Tibial nerve (tissue), 4 donors: ENCODE measurements at places on chromosomes 16 and 17.

DNA sequence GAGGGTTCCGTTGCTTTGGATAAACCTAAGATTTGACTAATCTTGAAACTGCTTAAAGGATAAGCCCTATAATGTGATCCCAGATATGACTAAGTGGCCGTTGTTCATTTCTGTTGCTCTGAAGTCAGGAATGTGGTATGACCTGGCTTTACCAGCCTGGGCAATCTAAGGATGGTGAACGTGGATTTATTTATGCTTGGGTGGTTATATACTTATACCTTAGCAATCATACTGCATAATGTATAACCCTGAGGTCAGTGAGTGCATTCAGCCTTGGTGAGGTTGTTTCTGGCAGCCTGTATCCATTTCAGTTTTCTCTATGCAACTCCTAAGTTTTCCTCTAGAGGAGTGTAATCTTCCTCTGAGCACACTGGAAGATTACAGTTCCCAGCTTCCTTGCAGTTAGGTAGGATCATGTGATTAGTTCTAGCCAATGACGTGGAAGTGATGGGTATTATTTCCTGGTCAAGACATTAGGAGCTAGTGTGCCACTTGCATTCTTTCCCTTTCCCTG lies 41.9 kb downstream of the FTO start:
- no peak overlapping the region for H3K27ac ChIP-seq
- H3K4me3 ChIP-seq = no peak overlapping the region
- H3K4me1 ChIP-seq = no peaks in the 10 kb centered on the region
- H3K27me3 ChIP-seq = no peaks in the 10 kb centered on the region
- no peaks in the 10 kb centered on the region for H3K36me3 ChIP-seq

- H3K27me3 ChIP-seq = no peaks in the 10 kb centered on the region
- no peaks in the 10 kb centered on the region for H3K36me3 ChIP-seq
- H3K27ac ChIP-seq = peak overlapping the region; percentile 95
- DNase-seq = no peak
- peaks cover 69% of the 10 kb centered on the region for H3K4me1 ChIP-seq
Observed at GRCh38 chr17:42246515-42246914, 29.7 kb downstream of the STAT5B start.

DNA sequence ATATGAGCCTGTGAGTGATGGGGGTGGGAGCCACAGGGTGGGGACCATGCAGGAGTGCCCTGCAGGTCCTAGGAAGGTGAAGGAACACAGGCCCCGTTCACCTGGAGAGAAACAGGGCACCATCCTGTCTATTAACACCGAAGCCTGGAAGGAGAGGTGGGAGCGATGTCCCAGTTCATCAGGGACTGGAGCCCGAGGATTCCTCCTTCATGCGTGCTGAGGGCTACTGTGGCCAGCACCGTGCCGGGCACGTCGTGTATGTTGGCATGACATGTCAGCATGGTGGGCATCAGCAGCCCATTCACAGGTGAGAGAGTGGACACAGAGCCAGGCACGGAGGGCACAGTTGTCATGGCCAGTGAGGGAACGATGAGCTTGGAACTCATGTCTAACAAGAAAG lies 1.4 kb downstream of the WFIKKN2 start:
- no peaks in the 10 kb centered on the region for H3K27me3 ChIP-seq
- peak overlapping the region; percentile 87 for H3K27ac ChIP-seq
- H3K36me3 ChIP-seq = no peaks in the 10 kb centered on the region
- H3K4me3 ChIP-seq = no peak overlapping the region
- H3K4me1 ChIP-seq = peaks cover 5% of the 10 kb centered on the region

DNA sequence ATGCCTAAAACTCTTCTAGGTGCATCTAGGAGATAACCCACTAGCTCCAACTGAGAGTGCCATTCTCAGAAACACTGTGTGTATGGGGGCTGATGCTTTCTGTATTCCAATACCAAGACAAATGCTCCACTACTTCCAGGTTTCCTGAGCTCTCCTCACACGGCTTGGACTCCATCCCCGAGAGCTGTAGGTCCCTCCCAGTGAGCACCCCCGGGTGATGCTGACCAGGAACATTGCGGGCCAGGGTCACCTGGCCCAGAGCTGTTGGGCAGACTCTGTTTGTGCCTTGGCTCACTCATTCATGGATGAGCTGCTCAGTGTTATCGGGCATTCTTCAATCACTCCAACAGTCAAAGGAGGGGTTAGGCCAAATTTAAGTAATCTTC lies 7.0 kb downstream of the CUEDC1 start:
- H3K4me1 ChIP-seq = peaks cover 52% of the 10 kb centered on the region
- peak overlapping the region; percentile 79 for H3K27ac ChIP-seq
- H3K4me3 ChIP-seq = no peak overlapping the region
- H3K36me3 ChIP-seq = no peaks in the 10 kb centered on the region

- peak; percentile 71 for DNase-seq
- H3K36me3 ChIP-seq = no peaks in the 10 kb centered on the region
- H3K4me1 ChIP-seq = peaks cover 14% of the 10 kb centered on the region
- H3K27ac ChIP-seq = peak overlapping the region; percentile 85
- peak overlapping the region; percentile 84 for H3K4me3 ChIP-seq
- no peaks in the 10 kb centered on the region for H3K27me3 ChIP-seq
Observed at GRCh38 chr17:37488607-37489196, 989 bp upstream of the DUSP14 start.

DNA sequence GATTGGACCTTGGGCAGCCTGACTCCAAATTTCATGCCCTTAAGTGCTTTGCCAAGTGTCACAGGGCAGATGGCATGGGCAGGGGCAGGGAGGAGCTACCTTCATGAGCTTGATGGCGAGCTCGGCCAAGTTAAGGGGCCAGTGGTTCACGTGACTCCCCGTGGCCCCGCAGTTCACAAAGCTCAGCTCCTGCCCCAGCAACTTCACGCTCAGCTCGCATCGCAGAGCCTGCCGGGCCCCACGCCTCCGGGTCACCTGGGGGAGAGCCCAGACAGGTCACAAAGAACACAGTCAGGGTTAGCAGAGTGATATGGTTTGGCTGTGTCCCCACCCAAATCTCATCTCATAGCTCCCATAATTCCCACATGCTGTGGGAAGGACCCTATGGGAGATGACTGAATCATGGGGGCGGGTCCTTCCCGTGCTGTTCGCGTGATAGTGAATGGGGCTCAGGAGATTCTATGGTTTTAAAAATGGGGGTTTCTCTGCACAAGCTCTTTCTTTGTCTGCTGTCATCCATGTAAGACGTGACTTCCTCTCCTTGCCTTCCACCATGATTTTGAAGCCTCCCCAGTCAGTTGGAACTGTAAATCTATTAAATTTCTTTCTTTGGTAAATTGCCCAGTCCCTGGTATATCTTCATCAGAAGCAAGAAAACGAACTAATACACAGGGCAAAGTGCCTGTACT lies 108.1 kb downstream of the LITAF start:
- H3K36me3 ChIP-seq = no peaks in the 10 kb centered on the region
- H3K27me3 ChIP-seq = no peaks in the 10 kb centered on the region
- H3K4me3 ChIP-seq = no peak overlapping the region
- no peaks in the 10 kb centered on the region for H3K4me1 ChIP-seq
- H3K27ac ChIP-seq = no peak overlapping the region
- DNase-seq = no peak

GRCh38 chr17:14245002-14245401 lies 8.3 kb upstream of the CDRT15 start:
- no peak overlapping the region for H3K27ac ChIP-seq
- H3K4me1 ChIP-seq = no peaks in the 10 kb centered on the region
- DNase-seq = no peak
- no peak overlapping the region for H3K4me3 ChIP-seq
- H3K36me3 ChIP-seq = no peaks in the 10 kb centered on the region

DNA sequence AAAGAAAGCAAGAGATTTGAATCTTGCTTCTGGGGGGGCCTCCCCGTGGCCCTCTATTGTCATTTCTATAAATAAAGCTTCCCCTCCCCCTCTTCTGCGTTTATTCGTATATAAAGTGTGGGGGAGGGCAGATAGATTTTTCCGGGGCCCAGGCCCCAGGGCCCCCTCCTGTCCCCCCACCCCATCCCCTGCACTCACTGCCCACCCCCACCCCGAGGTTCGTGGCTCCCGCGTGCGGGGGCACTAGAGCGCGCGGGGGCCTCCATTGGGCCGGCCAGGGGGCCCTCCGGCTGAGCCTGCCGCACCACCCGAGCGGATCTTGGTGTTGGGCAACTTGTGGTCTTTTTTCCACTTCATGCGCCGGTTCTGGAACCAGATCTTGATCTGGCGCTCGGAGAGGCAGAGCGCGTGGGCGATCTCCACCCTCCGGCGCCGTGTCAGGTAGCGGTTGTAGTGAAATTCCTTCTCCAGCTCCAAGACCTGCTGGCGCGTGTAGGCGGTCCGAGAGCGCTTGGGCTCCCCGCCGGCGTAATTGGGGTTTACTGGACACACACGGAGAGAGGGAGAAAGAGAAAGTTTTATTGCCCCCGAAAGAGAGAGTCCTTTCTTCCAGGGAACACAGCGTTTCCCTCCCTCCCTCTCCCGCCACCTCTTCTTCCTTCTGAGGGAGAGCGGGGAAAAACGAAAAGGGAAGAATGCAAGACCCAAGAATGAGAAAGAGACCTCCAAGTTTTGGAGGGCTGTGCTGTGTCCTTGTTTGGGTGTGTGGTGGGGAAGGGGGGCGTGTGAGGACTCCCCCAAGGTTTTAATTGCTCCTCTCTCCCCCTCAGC lies 1.5 kb downstream of the HOXB4 start:
- DNase-seq = no peak
- peak overlapping the region; percentile 30 for H3K4me3 ChIP-seq
- peaks cover 87% of the 10 kb centered on the region for H3K27me3 ChIP-seq
- H3K4me1 ChIP-seq = no peaks in the 10 kb centered on the region

- H3K4me1 ChIP-seq = peaks cover 40% of the 10 kb centered on the region
- H3K4me3 ChIP-seq = peak overlapping the region; percentile 80
Observed at GRCh38 chr17:75877752-75878173, 618 bp downstream of the TRIM47 start.

GRCh38 chr16:73268366-73268993 lies 220.6 kb upstream of the ZFHX3 start:
- H3K36me3 ChIP-seq = no peaks in the 10 kb centered on the region
- DNase-seq = no peak
- H3K4me1 ChIP-seq = no peaks in the 10 kb centered on the region

DNA sequence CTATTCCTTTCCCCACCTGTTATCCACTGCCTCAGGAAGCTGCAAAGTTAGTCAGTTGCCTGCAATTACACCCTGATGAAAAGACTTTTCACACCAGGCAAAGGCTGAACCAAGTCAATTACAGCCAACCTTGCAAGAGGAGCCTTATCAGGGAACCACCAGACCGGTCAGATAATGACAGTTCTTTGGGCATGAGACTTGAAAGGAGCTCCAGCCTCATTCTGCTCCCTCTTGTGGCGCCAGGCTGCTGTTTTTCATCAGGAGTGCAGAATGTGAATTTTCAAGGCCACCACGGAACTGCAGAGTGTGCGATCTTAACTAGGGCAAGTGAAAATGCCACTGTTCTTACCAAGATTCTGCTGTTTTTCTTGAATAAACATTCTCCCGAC lies 22.5 kb downstream of the DNAI2 start:
- no peak overlapping the region for H3K4me3 ChIP-seq
- no peaks in the 10 kb centered on the region for H3K4me1 ChIP-seq
- H3K27ac ChIP-seq = no peak overlapping the region
- no peaks in the 10 kb centered on the region for H3K27me3 ChIP-seq

GRCh38 chr17:50266384-50267073 lies 7.7 kb upstream of the TMEM92 start:
- no peak overlapping the region for H3K4me3 ChIP-seq
- no peaks in the 10 kb centered on the region for H3K36me3 ChIP-seq
- no peaks in the 10 kb centered on the region for H3K27me3 ChIP-seq
- peak; percentile 61 for DNase-seq
- H3K27ac ChIP-seq = peak overlapping the region; percentile 3

GRCh38 chr17:46182961-46183360 lies 10.3 kb downstream of the KANSL1 start:
- H3K4me3 ChIP-seq = no peak overlapping the region
- no peak overlapping the region for H3K27ac ChIP-seq
- no peaks in the 10 kb centered on the region for H3K27me3 ChIP-seq
- no peaks in the 10 kb centered on the region for H3K36me3 ChIP-seq
- no peaks in the 10 kb centered on the region for H3K4me1 ChIP-seq

- H3K27me3 ChIP-seq = no peaks in the 10 kb centered on the region
- H3K36me3 ChIP-seq = no peaks in the 10 kb centered on the region
- H3K27ac ChIP-seq = peak overlapping the region; percentile 98
- no peak for DNase-seq
Observed at GRCh38 chr17:80455336-80455710, 21.1 kb downstream of the NPTX1 start.

GRCh38 chr17:61806081-61806828 lies 57.1 kb downstream of the BRIP1 start:
- no peaks in the 10 kb centered on the region for H3K4me1 ChIP-seq
- no peak for DNase-seq
- H3K27me3 ChIP-seq = no peaks in the 10 kb centered on the region
- no peaks in the 10 kb centered on the region for H3K36me3 ChIP-seq

DNA sequence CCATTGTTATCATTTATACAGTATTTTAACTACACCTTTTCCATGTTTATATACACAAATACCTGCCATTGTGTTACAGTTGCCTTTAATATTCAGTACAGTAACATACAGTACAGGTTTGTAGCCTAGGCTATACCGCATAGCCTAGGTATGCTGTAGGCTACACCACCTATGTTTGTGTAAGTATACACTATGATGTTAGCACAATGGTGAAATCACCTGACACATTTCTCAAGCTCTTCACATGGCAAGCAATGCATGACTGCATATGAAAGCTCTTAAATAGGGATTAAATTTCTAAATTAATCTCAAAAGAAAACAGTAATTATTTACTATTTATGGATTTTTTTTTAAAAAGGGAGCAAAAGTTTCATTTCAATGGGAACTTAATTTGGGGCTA lies 12.0 kb downstream of the LRRC37B start:
- no peak overlapping the region for H3K4me3 ChIP-seq
- H3K36me3 ChIP-seq = peaks cover 6% of the 10 kb centered on the region
- H3K4me1 ChIP-seq = no peaks in the 10 kb centered on the region
- no peak overlapping the region for H3K27ac ChIP-seq

DNA sequence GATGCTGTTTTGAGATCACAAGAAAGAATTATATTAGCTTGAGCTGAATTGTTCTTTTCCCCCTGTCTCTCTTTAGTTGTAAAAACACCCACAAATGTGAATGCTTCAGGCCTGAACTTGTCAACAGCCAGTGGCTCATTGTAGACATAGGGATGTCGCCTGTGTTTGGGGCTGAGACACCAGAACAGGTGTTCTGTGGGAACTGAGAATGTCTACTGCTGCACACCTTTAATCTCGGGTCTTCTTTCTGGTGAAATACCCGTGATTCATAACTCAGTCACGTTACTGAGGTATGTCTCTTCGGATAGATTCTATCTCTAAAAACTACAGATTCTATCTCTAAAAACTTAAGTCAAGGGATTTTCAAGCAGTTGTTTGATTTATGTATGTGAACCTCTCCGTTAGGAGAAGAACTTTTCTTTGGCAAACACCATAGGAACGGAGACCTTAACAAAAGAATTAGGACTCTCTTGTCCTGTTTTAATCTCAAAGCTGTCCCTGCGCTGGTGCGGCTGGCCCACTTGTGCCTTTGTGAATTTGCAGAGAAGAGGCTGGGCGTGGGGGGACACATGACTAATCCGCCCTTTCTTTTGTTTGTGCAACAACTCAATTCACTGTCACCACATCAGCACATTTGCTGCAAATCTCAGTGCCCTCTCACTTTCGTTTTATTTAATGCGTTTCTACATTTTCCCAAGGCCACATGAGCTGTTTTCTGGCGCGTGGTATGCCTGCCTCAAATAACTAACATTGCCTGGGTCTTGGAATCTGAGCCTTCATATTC lies 643.0 kb downstream of the MAF start:
- no peaks in the 10 kb centered on the region for H3K36me3 ChIP-seq
- no peak for DNase-seq
- no peak overlapping the region for H3K4me3 ChIP-seq
- no peak overlapping the region for H3K27ac ChIP-seq
- H3K27me3 ChIP-seq = no peaks in the 10 kb centered on the region
- no peaks in the 10 kb centered on the region for H3K4me1 ChIP-seq

GRCh38 chr16:67100569-67101310 lies 9.0 kb upstream of the PHAF1 start:
- no peak for DNase-seq
- H3K27me3 ChIP-seq = no peaks in the 10 kb centered on the region
- no peak overlapping the region for H3K27ac ChIP-seq
- no peaks in the 10 kb centered on the region for H3K4me1 ChIP-seq
- peaks cover 6% of the 10 kb centered on the region for H3K36me3 ChIP-seq
